ENCODE measurements at places on chromosomes 16 and 17.

DNA sequence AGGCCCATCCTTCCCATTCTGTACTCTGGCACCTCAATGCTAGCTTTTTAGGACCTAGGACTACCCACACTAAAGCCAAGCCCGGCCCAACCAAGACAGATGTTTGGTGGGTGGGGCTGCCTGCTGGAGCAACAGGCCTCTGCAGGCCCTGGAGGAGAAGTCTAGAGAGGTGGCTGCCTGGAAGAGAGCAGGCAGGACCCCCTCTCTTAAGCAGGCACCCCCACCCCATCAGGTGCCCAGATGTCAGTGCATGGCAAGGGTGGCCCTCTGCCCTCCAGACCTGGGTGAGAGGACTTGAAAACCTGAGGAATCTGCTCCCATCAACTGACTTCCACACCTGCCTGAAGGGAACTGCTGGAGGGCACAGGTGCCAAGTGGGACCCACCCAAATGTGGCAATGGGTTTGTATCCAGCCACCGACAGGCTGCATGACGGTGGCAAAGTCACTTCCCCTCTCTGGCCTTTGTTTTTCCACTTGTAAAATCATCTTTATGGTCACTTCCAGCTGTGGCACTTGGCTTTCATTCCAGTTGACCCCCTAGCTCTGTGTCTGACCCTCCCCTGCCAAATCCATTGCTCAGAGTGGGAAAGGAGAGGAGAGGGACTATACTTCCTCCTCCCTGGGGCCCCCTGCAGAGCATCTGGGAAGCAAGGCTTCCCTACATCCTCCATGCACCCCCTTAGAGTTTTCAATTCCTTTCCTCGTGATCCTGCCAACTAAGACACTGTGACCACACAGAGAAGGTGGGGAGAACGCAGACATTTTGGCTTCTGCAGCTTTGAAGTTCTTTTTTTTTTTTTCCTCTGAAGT lies 1.7 kb upstream of the STAT5A start:
- peak; percentile 52 for DNase-seq

DNA sequence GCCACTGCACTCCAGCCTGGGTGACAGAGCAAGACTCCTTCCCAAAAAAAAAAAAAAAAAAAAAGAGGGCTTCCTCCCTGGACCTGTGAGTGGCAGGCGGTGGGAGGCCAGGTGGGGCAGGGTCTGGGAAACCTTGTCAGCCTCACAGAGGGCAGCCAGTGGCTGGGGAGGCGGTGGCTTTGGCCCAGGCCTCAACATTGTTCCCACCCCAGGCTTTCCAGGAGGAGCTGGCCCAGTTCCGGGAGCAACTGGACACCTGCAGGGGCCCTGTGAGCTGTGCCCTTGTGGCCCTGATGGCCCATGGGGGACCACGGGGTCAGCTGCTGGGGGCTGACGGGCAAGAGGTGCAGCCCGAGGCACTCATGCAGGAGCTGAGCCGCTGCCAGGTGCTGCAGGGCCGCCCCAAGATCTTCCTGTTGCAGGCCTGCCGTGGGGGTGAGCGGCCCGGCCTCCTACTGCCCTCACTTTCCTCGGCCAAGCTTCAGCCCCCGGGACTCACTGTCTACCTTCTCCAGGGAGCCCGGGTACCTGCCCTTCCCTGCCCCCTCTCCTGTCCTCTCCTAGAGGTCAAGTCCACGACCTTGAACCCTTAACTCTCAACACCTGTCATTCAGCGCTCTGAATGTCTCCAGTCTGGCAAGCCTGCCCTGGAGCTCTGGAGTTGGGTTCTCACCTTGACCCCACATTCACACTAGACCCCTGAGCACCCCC lies 12.4 kb downstream of the ZNF213 start:
- no peak for DNase-seq

DNA sequence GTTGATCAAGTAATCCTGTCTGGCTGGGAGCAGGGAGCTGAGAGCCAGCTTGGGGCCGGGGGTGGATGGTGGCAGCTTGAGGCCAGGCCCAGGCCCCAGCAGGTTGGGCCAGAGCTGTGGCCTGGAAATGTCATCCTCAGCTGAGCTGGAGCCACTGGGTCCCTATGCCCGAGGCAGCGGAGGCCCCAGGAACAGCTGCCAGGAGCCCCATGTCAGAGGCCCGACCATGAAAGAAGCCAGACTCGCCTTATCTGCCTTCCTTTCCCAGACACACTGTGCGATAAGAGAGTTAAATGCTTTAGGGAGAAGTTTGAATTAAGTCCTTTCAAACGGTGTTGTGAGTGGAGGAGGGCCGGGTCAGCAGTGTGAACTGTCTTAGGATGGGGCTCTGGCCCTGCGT lies 3.5 kb downstream of the SMTNL2 start:
- DNase-seq, result no peak

DNA sequence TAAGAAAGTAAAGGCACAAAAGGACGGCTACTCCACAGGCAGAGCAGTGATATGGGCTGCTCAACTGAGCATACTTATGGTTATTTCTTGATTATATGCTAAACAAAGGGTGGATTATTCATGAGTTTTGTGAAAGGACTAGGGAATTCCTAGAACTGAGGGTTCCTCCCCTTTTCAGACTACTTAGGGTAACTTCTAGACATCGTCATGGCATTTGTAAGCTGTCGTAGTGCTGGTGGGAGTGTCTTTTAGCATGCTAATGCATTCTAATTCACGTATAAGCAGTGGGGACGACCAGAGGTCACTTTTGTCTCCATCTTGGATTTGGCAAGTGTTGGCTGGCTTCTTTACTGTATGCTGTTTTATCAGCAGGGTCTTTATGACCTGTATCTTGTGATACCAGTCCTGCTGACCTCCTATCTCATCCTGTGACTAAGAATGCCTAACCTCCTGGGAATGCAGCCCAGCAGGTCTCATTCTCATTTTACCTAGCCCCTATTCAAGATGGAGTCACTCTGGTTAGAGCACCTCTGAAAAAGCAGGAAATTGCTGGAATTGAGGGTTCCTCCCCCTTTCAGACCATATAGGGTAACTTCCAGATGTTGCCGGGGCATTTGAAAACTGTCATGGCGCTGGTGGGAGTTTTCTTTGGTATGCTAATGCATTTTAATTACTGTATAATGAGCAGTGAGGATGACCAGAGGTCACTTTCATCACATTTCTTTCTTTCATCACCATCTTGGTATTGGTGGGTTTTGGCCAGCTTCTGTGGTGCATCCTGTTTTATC lies 388.5 kb downstream of the XYLT1 start:
- DNase-seq, result no peak

- DNase-seq, result no peak
Measured at GRCh38 chr17:1976000-1976682, 49.0 kb downstream of the RTN4RL1 start.

- DNase-seq, result peak; percentile 51
Measured at GRCh38 chr16:53773150-53773846, 69.3 kb downstream of the FTO start.

GRCh38 chr16:76444832-76445231 lies 167.6 kb downstream of the CNTNAP4 start:
- DNase-seq, result no peak

DNA sequence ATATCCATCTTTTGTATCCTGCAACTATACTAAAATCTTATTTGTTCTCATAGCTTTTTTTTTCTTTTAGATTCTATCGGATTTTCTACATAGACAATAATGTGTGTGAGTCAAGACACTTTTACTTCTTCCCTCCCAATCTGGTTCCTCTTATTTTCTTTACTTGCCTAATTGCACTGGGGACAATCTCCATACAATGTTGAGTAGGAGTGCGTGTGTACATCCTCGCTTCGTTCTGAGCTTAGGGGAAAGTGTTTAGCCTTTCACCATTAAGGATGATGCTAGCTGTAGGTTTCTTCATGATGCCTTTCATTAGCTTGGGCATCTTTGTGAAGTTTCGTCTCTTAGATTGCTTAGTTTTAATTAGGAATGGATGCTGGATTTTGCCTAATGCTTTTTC lies 2.9 kb downstream of the SPATA32 start:
- DNase-seq, result peak; percentile 86

DNA sequence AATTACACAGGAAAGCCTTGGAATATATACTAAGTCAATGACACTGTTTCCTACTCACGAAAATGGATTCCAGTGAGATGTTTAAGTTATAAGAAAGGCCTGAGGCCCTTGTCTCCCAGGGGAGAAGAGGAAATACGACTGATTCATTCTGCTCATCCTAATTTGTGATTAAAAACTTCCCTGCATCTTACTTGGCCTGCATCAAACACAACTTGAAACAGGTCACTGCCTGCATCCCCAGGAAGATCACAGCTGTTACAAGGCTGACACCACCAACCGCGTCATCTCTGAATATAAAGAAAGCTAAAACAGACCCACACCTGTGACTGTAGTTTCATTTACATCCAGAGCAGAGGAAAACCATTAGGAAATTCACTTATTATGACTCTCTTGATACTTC lies 121.9 kb downstream of the DNAH3 start:
- no peak for DNase-seq

- no peak for DNase-seq
Measured at GRCh38 chr16:89118361-89119165, 24.9 kb downstream of the ACSF3 start.

DNA sequence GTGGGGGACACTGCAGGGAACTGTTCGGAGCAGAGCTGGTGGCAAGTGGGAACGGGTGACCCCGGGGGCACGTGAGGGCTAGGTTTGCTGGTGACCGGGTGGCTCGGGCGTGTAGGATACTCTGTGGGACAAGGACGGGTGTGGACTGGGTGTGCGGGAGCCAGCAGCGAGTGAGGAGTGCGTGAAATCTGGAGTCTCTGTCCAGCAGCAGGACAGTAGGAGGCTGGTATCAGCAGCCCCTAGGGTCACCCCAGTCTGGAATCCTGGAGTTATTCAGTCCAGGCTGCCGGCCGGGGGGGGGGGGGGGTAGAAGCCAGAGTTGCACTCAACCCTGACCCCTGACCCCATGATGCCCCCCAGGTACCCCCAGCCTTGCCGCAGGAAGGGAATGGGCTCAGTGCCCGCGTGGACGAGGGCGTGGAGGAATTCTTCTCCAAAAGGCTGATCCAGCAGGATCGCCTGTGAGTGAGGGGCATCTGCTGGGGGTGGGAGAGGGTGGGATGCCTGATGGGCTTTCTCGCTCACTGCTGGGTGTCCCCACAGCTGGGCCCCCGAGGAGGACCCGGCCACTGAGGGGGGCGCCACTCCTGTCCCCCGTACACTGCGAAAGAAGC lies 6.2 kb downstream of the ACD start:
- no peak for DNase-seq

DNA sequence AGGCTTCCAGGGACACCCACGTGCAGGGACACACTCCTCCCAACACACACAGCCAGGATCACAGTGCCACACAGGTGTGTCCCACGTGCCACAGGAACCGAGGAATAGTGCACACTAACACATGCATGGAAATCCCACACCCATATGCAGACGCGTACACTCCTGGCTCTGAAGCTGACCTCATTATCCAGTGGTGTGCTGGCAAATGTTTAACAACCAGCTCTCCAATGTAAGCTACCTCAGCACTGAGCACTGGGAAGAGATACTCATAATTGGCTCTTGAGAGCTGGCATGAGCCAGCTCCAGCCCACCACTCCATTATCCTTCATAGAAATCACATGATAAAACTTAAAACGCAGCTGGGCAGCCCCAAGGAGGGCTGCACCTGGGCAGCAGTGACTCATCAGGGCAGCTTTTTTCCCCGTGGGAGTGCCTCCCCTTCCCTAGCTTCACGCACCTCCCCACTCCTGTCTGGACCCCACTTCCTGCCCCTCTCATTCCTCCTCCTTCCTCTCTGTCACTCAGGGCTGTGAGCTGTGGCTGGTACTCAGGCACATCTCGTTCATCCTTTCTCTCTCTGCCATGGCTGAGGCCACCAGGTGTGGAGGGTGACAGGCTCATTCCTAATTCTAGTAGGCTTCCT lies 14.9 kb upstream of the TBX21 start:
- no peak for DNase-seq

DNA sequence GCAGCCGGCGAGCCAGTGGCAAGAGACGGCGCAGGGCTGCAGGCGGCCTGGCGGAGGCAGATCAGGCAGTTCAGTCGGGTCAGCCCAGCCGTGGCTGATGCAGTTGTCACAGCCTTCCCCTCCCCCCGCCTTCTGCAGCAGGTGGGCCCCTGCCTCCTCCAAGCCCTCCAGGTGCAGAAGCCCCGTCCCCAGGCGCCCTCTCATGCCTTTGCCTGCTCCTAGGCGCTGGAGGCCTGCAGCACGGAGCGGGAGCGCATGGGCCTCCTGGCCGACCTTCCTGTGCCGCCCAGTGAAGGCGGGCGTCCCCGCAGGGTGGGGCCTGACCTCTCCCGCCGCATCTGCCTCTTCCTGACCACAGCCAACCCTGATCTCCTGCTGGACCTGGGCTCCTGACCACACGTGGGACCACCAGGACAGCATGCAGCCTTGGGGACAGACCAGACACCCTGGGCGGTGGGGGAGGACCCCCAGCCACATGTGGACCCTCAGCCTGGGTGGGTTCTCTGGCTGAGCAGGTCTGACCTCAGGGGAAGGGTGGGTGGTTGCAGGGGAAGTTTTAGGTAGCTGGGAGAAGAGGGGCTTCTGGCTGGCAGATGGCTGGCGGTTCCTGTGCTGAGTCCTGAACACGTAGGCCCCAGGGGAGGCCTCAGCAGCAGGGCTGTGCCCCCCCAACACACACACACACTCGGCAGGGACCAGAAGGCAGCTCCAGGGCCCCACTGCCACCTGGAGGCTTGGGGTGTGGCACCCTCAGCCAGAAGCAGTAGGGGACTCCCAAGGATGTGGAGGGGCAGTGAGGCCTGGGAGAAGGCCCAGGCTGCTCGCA lies 3.1 kb upstream of the MRPS34 start:
- no peak for DNase-seq

- DNase-seq, result no peak
Measured at GRCh38 chr17:7755095-7755890, 37.7 kb downstream of the DNAH2 start.

DNA sequence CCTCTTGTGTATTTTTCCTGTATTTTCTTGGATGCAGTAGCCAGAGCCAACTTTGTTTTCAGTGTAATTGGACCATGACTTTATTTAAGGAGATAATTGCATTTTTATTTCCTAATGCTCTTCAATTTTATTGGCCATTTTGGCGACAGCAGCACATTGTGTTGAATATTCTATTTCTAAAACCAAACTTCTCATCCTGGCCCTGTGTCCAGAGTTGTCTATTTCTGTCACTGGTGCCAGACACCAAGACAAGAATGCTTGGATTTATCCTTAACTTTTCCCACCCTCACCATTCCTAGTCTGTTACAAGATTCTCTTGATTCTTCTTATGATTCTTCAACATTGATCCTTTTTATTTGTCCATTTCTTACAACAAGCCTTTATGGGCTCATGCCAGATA lies 37.1 kb downstream of the ARHGAP44 start:
- DNase-seq, result no peak

- no peak for DNase-seq
Measured at GRCh38 chr16:2235234-2235651, 1.0 kb upstream of the DNASE1L2 start.

- no peak for DNase-seq
Measured at GRCh38 chr17:1976683-1977064, 48.5 kb downstream of the RTN4RL1 start.

GRCh38 chr16:27351989-27352388 lies 38.2 kb downstream of the IL4R start:
- DNase-seq, result no peak

GRCh38 chr16:1533443-1533951 lies at the start of gene TMEM204:
TSS of gene TMEM204 (plus strand) at chr16:1533666. CDS start at chr16:1534276, 610 bp downstream.
- DNase-seq, result peak; percentile 7

GRCh38 chr16:48622456-48623303 lies 12.7 kb upstream of the N4BP1 start:
- no peak for DNase-seq

- no peak for DNase-seq
Measured at GRCh38 chr16:59164461-59164860, 430.3 kb upstream of the GOT2 start.

GRCh38 chr17:74777901-74778515 lies 1.9 kb upstream of the NAT9 start:
- DNase-seq, result peak; percentile 57

- DNase-seq, result peak; percentile 3
Measured at GRCh38 chr17:69326377-69327059, 415 bp downstream of the ABCA5 start.

GRCh38 chr17:7403043-7403726 lies 712 bp downstream of the TMEM256 start:
- DNase-seq, result no peak
